Stimulated activated CD4-positive, alpha-beta T cell treated with anti-CD3 and anti-CD28 coated beads, Interleukin-2, amount 100 ng/mL, for 4 hours (primary cell): ENCODE measurements at places on chromosomes 11 and 22.

DNA sequence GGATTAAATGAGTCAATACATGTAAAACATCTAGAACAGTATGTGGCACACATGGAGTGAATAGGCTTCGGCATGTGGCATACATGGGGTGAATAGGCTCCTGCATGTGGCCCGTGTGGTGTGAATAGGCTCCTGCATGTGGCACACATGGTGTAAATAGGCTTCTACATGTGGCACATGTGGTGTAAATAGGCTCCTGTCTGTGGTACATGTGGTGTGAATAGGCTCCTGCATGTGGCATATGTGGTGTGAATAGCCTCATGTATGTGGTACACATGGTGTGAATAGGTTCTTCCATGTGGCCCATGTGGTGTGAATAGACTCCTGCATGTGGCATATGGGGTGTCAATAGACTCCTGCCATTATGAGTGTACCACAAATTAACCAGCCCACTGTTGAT lies 219.1 kb upstream of the KIRREL3 start:
- no peak for DNase-seq

- DNase-seq = no peak
Measured at GRCh38 chr11:103552086-103552485, 442.9 kb downstream of the DYNC2H1 start.

- no peak for DNase-seq
Measured at GRCh38 chr11:118410055-118410745, 8.8 kb downstream of the ATP5MG start.

- no peak for DNase-seq
Measured at GRCh38 chr11:81658722-81659121, 1074.9 kb downstream of the FAM181B start.

GRCh38 chr11:10387206-10388083 lies 67.6 kb upstream of the AMPD3 start:
- DNase-seq = no peak

DNA sequence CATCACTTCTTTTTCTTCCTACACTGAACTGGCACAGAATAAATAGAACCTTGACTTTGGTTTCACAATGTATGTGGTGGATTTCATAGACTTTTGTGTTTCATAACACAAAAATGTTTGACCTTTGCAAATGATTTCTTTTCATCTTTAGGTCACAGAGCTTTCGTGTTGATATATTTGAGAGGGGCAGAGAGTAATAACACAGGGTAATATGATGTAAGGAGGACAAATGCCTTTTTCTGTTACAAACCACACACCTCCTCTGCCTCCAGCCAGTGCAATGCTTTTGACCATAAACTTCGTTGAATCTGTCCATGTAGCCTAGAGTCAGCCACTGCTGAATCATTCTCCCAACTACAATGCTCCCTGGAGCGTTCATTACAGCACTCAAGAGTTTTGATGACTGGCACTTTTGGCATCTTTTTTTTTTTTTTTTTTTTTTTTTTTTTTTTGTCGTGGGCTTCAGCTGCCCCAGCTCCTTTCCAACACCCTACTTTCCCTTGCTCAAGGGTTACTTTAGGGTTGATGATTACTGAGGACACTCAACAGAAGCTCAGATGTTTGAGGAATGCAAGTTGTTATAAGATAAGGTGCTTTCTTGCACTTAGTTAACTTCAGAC lies 11.4 kb upstream of the CAT start:
- no peak for DNase-seq

- DNase-seq = no peak
Measured at GRCh38 chr11:74694136-74694930, 36.9 kb downstream of the CHRDL2 start.

DNA sequence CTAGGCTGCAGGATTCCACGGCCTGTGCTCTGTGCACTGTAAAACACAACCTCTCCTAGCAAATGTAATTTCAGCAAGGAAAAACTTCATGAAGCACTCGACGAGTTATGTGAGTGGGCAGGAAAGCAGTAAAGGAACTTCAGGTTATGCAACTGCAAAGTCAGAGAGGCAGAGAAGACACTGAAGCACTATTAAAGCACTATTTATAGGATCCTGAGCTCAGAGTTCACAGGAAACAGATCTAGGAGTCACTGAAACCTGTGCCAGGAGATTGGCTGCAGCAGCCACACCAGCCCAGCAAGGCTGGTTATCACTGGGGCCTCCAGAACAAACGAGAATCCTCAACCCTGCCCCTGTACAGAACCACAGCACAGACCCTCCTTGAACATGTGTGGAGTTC lies 2.5 kb downstream of the SMIM35 start:
- DNase-seq = no peak

- DNase-seq = no peak
Measured at GRCh38 chr11:76313913-76314740, 66.8 kb downstream of the THAP12 start.

- DNase-seq = peak; percentile 69
Measured at GRCh38 chr22:39598017-39598965, 27.7 kb downstream of the CACNA1I start.

- DNase-seq = no peak
Measured at GRCh38 chr22:30240541-30241417, 5.8 kb downstream of the LIF start.

DNA sequence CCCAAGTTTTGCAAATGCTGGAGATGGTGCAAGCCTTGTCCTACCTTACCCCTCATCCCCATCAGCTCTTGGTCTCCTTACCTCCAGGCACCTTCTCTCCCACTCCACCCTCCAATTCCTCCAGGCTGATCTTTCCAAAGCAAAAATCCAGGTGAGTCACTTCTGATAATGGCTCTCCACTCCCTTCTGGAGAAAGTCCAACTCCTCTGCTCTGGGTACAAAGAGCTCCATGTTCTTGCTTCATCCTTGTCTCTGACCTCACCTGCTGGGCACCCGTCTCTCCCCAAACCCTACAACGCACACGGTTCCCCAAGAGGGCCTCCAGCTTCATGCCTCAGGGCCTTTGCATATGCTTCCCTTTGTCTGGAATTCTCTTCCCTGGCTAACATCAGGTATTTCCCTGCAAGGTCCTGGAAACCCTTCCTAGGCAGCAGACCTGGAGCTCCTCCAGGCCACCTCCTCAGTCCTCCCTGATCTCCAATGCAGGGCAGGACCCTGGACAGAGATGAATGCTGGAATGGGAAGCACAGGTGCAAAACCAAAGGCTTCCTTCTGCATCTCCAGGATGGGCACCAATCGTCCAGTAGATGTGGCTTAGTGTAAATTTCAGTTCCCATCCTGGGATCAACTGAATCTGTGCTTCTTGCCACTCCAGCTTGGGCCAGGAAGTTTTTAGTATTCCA lies 22.7 kb downstream of the IFT27 start:
- no peak for DNase-seq

DNA sequence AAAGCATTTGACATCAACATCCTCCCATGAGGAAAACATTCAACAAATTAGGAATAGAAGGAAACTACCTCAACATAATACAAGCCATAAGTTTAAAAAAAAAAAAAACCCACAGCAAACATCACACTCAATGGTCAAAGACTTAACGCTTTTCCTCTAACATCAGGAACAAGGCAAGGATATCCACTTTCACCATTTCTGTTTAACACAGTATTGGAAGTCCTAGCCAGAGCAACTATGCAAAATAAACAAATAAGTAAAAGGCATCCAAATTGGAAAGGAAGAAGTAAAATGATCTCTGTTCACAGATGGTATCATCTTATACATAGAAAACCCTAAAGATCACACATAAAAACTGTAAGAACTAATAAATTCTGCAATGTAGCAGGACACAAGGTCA lies 13.1 kb downstream of the FXYD6 start:
- DNase-seq = no peak

DNA sequence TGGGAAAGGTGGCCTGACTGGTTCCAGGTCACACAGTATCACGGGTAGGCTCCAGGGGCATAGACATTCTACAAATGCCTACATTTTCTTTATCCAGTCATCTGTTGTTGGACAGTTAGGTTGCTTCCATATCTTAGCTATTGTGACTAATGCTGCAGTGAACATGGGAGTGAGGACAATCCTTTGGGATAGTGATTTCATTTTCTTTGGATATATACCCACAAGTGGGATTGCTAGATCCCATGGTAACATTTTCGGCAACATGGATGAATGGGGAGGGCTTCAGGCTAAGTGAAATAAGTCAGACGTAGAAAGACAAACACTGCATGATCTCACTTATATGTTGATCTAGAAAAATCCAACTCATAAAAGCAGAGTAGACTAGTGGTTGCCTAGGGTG lies 744.3 kb downstream of the NTM start:
- no peak for DNase-seq

DNA sequence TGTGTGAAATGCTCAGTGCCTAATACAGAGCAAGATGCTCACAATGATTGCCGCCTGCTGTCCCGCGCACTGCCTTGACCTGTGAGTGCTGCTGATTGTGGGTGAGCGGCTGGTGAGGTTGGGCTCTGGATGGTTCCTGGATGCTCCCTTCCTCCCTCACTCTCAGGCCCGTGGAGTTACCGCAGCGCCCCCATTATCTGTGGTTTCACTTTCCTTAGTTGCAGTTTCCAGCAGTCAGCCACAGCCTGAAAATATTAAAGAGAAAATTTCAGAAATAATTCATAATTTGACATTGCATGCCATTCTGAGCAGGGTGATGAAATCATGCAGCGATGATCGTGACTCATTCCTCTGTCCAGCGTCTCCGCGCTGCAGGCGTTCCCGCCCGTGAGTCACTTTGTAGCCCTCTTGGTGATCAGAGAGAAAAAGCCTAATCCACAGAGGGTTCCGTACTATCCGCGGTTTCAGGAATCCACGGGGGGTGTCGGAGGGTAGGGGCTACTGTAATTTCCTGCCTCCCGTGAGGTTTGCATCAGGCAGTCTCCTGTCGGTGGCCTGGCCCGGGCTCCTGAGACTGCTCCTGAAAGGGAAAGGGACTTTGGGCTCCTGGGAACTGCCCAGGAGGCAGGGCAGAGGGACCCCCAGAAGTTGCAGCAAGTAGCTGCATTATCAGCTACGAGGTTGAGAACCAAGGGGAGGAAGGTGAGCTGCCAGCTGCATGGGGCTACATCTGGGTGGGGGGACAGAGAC lies 10.6 kb downstream of the RPL3 start:
- no peak for DNase-seq

DNA sequence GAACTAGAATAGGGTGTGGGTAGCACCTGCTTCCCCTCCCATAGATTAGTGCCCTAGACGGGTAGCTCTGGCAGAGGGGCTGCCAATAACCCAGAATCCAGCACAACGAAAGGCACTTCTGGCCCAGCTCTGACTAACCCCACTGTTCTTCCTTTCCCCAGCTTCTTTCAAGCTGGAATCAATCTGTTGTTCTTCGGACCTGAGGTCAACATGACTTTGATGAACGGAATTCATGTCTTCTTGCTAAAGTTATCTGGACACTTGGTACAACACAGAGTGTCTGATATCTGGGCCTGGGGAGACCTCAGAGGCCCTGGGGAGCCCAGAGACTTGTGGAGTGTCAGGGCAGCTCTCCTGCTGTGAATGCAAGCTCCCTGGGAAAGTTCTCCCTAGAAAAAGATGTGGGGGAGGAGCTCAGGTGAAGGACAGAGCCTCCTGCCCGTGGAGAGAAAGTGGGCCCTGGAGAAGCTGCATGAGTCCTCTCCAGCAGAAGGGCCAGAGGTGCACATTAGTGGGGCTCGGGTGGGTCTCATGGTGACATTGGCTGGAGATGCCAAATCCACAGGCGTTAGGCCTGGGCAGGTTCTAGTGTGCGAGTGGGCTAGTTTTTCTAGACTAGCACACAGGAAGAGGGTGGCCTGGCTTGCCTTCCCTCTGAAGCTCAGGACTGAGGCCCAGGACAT lies 6.3 kb downstream of the KCNJ11 start:
- no peak for DNase-seq

DNA sequence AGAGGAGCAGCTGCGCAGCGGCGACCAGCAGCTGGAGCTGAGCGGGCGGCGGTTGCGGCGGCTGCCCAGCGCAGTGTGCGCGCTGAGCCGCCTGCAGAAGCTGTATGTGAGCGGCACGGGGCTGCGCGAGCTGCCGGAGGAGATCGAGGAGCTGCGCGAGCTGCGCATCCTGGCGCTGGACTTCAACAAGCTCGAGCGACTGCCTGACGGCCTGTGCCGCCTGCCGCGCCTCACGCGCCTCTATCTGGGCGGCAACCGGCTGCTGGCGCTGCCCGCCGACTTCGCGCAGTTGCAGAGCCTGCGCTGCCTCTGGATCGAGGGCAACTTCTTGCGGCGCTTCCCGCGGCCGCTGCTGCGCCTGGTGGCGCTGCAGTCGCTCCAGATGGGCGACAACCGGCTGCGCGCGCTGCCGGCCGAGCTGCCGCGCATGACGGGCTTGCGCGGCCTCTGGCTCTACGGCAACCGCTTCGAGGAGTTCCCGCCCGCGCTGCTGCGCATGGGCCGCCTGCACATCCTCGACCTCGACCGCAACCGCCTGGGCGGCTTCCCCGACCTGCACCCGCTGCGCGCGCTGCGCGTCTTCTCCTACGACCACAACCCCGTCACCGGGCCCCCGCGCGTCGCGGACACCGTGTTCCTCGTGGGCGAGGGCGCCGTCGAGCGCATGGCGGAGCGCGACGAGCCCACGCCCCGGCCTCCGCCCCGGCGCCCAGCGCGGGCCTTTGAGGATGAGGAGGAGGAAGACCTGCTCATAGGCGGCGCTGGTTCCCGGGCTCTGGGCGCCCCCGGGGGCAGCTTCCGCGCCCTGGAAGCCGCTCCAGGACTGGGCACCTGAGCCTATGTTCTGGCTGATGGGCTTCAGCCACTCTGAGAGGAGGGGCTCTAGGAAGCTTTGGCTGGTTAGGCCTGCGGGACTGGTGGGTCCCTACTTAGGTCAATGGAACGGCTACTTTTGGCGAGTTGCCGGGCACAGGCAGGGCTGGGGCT lies 787 bp downstream of the LRRC10B start:
- peak; percentile 39 for DNase-seq

GRCh38 chr22:43308060-43308830 lies 34.9 kb downstream of the SCUBE1 start:
- no peak for DNase-seq

DNA sequence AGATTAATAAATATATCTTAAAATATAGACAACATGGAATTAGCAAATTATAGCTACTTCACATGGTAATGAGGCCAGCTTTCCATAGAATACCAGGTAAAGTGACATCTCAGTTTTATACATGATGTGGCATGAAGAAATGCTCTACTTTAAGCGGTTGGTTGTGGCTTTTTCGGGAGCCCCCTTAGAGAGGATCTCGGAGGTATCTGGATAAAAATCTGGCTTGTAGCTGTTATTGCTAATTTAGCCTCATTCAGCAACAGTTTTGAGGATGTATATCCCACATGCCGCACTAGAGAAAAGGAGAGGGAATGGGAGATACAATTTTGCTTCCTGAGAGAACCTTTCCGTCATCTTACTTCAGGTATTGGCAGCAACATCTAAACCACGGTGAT lies 24.0 kb upstream of the TOP3B start:
- no peak for DNase-seq
